Suppressor macrophage (primary cell): ENCODE measurements at places on chromosomes 1 and 21.

GRCh38 chr1:209633335-209633997 lies 18.8 kb downstream of the LAMB3 start:
- DNase-seq: no peak

- DNase-seq: no peak
Measured at GRCh38 chr1:211200311-211200710, 58.9 kb upstream of the RCOR3 start.

DNA sequence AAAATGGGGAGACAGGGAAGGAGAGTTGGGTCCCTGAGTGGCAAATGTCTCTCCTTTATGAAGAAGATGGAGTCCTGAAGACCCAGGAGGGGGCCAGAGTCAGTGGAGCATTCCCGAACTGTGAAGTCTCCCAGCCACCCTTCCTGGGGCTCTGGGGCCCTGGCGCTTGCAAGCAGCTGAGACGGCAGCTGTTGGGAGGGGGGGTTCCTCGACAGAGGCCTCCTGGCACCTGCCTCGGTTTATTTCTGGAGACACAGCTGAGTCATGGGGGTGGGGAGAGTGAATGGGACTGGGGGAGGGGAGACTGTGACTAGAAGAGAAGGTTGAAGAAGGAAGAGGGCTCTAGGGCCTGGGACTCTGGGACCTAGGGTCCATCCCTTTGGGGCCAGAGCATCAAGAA lies 14.0 kb downstream of the NES start:
- DNase-seq: no peak

DNA sequence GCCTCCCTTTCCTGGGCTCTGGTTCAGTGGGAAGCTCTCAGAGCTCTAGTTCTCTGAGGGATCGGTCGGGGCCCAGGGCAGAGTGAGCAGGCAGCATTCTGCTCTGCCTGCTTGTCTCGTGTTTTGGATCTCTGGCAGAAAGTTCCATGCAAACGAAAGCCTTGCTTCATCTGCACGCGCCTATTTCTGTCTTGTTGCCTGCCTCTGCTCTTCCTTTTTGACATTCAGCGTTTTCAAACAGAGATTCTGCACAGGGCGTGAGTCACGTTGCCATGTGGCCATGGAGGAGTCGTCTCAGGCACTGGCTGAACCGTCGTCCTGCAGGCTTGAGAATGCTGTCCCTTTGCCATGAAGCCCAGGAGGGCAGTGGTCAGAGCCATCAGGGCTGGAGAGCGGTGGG lies 20.3 kb downstream of the AJAP1 start:
- DNase-seq: no peak

- DNase-seq: no peak
Measured at GRCh38 chr1:155105604-155106011, 22.1 kb upstream of the EFNA1 start.

GRCh38 chr1:219938706-219939105 lies 10.3 kb upstream of the SLC30A10 start:
- no peak for DNase-seq
